Sigmoid colon (tissue), 7 donors: ENCODE measurements at places on chromosomes 5 and 9. TPM values are rescaled to one million over a fixed set of nuclear protein-coding genes. Genes with fewer than 3 reads are reported as not detected.

The FAM174A gene
- polyA plus RNA-seq: 10.8 TPM

DNA sequence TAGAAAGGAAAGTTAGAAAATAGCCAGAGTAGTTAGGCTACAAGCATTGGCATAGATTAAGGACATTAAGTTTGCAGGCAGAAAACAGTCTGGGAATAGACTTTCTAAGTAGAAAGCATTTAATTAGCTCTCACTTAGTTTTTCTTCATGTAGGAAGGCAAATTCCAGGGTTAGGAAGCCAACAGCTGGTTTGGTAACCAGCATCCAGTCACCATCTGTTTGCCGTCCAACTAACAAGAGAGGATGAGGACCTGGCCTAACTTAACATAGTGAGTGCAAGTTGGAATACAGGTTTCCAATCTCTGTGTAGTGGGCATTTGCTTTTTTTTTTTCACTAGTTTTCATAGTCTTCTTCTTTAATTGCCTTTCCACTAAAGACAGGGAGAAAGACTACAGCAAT is 121.7 kb upstream of the NR3C1 start:
- no peak for DNase-seq

DNA sequence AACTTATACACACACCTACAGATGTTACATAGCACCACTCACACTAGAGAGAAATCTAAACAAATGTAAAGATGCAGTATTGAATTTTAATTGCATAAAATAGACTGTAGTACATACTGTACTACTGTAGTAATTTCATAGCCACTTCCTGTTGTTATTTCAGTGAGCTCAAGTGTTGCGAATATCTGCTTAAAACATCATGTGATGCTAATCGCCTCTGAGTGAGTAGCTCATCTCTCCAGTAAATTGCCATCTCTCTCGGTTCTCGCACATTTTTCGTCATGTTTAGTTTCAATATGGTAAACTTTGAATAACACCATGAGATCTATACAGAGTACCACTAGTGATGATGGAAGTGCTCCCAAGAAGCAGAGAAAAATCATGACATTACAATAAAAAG is 22.0 kb upstream of the ARHGEF28 start:
- no peak for DNase-seq

DNA sequence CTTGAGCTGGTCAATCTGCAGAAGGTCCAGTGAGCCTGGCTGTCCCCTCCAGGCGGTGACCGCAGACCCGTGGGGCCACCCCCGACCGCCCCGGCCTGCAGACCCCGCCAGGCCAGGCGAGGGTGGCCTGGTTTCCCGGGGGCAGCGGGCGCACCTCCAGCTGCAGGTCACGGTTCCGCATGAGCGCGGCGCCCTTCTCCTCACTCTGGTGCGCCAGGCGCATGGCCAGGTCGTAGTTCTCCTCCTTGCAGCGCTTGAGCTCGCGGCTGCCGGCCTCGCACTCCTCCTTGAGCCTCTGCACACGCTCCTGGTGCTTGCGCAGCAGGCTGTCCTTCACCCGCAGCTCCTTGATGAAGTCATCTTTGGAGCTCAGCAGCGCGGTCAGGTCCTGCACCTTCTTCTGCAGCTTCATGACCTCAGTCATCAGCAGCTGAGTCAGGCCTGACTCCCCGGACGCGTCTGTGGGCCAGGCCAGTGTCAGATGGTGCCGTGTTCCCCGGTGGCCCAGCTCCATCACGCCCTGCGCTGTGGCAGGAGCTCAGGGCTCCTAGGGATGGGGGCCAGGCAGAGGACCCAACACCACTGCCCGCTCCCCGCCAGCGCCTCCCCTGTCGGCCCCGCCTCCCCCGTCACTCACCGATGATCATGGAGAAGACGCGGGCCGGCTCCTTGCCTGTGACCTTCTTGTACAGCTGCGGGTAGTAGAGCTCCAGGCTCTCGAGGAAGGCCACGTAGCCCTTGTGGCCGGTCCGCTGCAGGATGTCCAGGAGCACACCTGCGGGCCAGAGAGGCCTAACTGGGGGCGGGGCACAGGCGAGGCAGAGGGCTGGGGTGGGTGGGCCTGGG is 2.6 kb downstream of the CARD9 start:
- DNase-seq: no peak

GRCh38 chr9:80094176-80094771 is 522.5 kb downstream of the TLE4 start:
- no peak for DNase-seq

DNA sequence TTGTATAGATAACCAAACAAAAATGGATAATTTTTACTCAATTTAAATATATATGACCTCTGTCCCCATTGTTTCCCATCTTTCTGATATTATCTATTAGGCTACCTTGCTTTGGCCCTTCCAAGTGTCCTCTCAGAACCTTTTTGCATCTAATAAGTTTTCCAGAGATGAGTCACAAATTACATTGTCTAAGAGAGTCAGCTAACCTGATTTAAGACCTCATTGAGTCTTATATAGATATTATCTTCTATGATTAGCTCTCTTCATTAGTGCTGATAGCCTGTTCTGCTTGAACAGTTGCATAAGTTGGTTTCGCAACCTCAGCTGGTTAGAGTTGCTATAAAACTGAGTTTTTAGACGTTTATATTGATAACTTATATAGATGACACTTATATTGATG is 623.1 kb downstream of the LRRC70 start:
- no peak for DNase-seq

DNA sequence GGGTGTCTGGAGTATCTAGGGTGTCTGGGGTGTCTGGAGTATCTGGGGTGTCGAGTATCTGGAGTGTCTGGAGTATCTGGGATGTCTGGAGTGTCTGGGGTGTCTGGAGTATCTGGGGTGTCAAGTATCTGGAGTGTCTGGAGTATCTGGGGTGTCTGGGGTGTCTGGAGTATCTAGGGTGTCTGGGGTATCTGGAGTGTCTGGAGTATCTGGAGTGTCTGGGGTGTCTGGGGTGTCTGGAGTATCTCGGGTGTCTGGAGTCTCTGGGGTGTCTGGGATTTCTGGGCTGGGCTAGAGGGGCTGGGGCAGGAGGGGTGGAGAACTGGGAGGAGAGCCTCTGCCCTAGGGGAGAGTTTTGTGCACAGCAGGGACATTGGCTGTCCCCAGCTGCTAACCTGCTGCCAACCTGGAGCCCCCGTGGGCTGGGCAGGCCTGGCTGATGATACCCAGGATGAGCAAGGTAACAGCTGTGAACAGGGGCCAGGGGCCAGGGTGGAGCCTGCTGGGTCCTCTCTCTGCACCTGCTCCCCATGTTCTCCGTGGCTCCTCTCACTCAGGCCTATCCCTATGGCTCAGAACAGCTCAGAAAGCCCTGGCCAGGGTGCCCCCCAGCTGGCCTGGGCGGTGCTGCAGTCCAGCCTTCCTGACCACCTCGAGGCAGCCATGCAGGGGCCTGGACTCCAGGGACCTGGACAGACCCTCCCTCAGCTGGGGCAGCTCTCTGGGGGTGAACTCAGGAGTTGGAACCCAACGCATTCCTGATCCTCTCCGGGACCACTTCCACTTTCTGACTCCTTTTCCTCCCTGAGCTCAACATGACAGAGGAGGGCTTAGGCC is 29.9 kb downstream of the LHX3 start:
- no peak for DNase-seq

The NCS1 gene
- polyA plus RNA-seq: 4.2 TPM

The PCDHB5 gene
- not detected for polyA plus RNA-seq

DNA sequence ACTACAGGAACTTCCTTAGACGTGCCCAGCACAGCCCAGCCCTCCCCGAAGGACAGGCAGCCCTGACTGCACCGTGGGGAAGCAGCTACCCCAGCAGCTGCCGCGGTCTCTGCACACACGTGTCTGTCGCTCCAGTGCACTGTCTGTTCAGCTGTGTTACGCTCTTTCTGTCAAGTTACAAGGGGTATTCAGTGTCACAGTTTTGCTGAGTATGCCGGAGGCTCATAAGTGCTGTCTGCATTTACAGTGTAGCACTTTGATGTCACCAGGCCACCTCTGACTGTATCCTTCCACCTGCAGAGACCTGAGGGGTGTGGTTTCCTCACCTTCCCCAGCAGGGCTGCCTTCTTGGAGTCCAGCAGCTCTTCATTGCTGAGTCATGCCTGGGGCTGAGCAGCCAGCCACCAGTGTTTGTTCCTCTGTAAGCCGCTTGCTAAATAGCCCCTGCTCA is 126.8 kb downstream of the EHMT1 start:
- no peak for DNase-seq

DNA sequence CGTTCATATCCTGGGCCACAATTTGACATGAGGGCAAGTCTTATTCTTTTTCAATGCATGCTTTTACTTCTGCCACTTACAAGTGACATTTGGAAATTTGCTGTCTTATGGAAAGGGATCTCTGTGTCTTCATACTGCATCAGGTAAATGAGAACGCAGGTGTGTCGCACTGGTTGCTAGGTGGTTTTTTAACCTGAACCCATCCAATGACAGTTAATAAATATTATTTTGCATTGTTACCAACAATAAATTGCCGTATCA is 1.1 kb downstream of the ADAMTS16 start:
- DNase-seq: no peak

- no peak for DNase-seq
These were observed 292.2 kb downstream of the IRX2 start for GRCh38 chr5:2459251-2459650.

DNA sequence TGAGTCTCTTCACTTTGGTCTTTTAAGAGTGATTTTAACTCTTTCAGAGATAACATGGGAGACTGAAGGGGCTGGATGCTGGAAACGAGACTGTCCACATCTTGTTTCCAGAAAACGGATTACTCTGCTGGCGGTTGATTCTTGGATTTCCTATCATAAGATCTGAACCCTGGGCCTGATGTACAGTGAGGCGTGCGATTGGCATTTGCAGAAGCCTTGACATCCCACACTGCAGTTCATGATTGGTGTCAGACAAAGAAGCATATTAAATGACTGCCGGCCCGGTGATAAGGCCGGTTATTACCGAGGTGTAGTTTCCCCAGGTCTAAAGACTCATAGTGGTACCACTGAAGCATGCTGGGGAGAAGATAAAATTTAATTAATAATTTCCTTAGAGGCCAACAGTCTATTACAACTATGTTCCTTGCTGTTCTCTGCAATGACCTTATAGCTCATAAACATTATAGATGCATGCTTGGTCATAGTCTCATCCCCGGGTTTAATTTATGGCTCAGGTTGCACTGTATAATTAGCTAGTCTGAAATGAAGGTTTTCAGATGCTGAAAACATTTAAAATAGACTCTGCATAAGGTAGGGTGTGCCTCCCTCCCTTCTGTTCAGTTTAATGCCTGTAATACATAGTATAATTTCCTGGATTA is 99.2 kb downstream of the PPP2R2B start:
- DNase-seq: no peak

The ZNF454 gene
- 1.0 TPM for polyA plus RNA-seq

GRCh38 chr9:91043056-91043810 is 241.6 kb downstream of the SYK start:
- DNase-seq: no peak

The DUSP1 gene
- polyA plus RNA-seq: 99.9 TPM

The BAAT gene
- polyA plus RNA-seq: not detected

GRCh38 chr5:132417889-132418485 is 48.5 kb downstream of the SLC22A5 start:
- DNase-seq: peak; percentile 56

- no peak for DNase-seq
These were observed 3.6 kb downstream of the TRIO start for GRCh38 chr5:14146725-14147124.

DNA sequence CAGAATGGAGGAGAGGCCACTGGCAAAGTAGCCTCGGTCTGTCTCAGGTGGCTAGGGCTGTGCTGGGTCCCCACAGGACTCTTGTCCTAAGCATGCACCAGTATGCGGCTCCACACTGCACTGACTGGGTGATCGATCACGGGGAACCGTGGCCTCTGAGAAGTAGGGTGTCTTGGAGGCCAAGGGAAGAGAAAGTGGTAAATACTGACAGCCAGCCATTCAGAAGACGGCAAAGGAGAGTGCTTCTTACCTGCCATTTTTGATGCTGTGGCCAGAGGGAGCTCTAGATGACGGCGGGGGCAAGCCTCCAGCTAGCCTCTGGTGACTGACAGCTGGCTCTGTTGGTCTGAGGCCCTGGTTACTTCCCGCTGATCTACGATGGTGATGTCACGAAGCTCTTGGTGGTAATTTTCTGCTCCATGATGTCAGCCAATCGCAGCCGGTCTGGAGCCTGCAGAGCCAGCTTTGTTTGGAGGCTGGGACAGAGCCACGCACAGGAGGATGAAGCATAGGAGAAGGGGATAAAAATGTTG is 40.4 kb upstream of the GADD45G start:
- DNase-seq: no peak

DNA sequence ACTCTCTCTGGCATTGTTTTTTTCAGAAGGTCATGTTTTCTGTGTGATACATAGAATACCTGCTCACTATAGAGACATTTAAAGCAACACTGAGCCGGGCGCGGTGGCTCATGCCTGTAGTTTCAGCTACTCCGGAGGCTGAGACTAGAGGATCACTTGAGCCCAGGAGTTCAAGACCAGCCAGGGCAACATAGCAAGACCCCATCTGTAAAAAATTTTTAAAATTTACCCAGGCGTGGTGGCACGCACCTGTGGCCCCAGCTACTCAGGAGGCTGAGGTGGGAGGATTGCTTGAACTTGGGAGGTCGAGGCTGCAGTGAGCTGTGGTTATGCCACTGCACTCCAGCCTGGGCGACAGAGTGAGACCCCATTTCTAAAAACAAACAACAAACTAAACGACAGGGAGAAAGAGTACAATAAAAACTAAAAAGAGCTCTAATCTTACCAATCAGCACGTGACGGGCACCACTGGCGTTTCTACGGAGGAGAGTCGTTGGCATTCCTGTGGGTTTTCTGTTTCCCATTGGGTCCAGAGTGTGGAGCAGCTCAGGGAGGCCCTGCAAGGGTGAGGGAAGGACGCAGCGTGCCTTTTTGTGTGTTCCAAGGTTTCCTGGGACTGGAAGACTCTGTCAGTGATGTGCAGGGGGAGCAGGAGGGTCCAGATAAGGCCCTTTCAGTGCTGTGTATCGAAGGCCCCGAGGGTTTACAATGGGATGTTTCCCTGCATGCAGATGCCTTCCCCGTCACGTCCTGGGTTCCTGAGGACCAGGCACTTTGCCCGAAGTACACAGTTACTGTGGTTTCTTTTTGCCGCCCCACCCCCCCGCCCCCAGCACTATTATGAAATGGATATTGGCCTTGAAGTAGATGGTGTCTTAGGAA is 7.2 kb upstream of the RNU6ATAC start:
- peak; percentile 84 for DNase-seq

GRCh38 chr9:108854641-108855528 is 901 bp downstream of the ACTL7B start:
- no peak for DNase-seq

- DNase-seq: no peak
These were observed 1.3 kb upstream of the ISL1 start for GRCh38 chr5:51381761-51382474.

The CKMT2 gene
- 0.96 TPM for polyA plus RNA-seq

DNA sequence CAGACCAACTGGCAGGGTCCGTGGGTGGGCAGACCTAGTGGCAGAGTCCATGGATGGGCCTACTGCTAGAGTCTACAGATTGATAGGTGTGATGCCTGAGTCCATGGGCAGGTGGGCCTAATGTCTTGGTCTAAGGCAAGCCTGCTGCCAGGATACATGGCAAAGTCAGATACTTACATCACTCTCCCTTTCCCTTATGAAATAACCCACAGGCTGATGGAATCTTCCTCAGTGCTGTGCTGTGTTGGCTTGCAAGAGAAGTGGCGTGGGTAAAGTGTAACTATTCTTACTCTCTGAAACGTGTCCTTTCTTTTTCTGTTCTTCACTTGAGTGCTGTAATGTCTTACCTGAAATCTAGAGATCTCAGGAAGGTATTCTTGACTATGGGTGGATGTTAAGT is 67.3 kb upstream of the ADRB2 start:
- no peak for DNase-seq

- DNase-seq: no peak
These were observed 18.3 kb downstream of the RFX3 start for GRCh38 chr9:3507395-3508077.

- DNase-seq: no peak
These were observed 25.3 kb downstream of the FAF2 start for GRCh38 chr5:176473335-176474006.

The HMGCS1 gene
- polyA plus RNA-seq: 132 TPM

The C5orf46 gene
- not detected for polyA plus RNA-seq
